ENCODE measurements at places on chromosomes 2 and 18.

DNA sequence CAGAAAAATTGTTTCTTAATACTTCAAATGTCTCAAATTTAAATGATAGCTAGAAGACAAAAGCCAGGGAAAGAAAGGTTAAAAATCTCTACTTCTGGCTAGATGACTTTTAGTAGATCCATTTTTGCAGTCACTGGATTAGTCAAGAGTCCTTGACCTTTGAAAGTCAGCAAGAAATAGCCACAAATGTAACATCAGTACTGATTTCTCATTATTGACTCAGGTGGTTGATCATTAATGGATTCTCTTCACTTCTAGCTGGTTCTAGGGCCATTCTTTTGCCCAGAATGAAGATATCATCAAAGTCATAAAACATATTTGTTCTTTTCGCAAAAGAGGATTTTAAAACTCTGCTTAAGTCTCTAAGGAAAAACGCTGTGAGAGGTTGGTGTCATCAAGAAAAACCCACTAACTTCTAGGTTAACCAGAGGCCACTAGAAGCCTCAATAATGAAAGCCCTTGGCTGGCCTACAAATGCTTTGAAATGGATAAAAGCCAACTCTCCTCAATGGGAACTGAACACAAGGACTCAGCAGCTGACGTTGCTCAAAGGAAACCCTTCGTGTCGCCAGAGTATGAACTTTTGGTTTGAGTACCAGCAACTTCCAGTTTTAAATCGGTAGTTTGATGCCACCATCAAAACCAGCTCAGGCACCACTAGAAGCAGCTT lies 66.3 kb downstream of the IRS1 start:
- no peak for DNase-seq

DNA sequence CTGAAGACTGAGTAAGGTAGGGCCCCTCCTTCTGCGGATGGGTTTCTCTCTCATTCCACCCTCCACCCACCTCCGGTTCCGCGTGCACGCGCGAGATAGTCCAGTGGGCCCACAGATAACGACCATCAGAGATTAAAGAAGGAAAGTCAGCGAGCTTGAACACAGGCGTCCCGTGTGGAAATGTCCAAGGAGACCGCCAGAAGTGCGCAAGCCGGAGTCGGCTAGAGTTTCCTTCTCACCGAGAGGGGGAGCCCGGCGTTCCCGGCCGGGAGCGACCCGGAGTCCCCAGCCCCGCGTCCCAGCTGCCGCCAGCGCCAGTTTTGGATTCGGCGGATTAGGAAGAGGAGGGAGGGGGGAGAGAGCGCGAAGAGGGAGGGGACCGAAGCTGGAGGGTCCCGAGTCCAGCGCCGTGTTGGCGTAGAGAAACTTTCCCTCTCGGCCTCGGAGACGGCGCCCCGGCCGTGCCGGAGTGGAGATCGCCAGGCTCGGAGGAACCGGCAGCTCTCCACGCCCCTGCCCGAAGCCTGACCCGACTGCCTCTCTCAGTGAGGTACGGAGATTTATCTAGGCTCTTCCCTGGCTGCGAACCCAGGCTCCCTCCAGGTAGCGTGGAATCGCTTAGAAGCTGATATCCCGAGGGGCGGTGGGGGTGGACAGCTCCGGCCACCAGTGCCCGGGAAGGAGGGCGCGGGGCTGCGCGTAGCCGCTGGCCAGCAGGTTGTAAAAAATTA lies at the start of gene GULP1:
Gene GULP1, plus strand, starts transcription at position 258 of the 731 bp plus-strand sequence. CDS start 185,829 bp downstream, outside the sequence.
- no peak for DNase-seq

DNA sequence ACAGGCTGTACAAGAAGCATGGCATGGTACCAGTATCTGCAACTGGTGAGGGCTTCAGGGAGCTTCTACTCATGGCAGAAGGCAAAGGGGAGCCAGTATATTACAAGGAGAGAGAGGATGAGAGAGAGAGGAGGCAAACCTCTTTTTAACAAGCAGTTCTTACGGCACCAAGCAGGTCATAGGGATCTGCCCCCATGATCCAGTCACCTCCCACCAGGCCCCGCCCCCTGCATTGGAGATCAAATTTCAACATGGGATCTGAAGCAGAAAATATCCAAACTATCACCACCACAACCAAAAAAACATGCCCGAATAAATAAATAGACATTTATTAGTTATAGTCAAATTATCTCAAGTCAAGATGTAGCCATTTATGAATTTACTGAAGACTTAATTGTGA lies 14.5 kb upstream of the SLC35F5 start:
- DNase-seq: no peak

GRCh38 chr2:241951920-241952319 lies 82.4 kb downstream of the RTP5 start:
- no peak for DNase-seq

- no peak for DNase-seq
Measured at GRCh38 chr18:39705362-39705761, 2139.8 kb upstream of the CELF4 start.

- DNase-seq: no peak
Measured at GRCh38 chr18:67218556-67218955, 298.0 kb downstream of the DSEL start.

- no peak for DNase-seq
Measured at GRCh38 chr18:32776561-32776960, 3.7 kb upstream of the KLHL14 start.

DNA sequence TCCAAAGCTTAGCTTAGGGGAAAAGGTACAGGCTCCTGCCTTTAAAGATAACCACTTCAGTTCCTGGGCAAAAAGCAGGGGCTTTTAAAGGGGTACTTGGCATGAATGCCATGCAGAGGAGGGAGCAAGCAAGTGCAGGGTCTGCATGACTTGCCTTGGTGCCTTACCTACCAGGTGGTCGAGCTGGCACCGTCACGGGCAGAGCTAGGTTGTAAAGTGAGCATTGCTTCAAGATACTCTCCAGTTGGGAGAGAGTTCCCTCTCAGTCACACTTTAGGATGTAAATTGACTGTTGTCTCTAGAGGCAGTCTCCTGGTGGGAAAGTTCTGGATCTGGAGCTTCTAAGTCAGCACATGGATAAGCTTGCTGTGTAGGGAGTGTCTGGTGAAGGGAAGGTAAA lies 58.6 kb upstream of the MCFD2 start:
- no peak for DNase-seq

- no peak for DNase-seq
Measured at GRCh38 chr2:174580951-174581350, 16.7 kb downstream of the WIPF1 start.

GRCh38 chr2:235541016-235541415 lies 47.2 kb downstream of the AGAP1 start:
- DNase-seq: no peak

- no peak for DNase-seq
Measured at GRCh38 chr18:65498605-65499004, 252.2 kb upstream of the CDH7 start.

- no peak for DNase-seq
Measured at GRCh38 chr18:77084688-77085035, 47.9 kb downstream of the MBP start.

DNA sequence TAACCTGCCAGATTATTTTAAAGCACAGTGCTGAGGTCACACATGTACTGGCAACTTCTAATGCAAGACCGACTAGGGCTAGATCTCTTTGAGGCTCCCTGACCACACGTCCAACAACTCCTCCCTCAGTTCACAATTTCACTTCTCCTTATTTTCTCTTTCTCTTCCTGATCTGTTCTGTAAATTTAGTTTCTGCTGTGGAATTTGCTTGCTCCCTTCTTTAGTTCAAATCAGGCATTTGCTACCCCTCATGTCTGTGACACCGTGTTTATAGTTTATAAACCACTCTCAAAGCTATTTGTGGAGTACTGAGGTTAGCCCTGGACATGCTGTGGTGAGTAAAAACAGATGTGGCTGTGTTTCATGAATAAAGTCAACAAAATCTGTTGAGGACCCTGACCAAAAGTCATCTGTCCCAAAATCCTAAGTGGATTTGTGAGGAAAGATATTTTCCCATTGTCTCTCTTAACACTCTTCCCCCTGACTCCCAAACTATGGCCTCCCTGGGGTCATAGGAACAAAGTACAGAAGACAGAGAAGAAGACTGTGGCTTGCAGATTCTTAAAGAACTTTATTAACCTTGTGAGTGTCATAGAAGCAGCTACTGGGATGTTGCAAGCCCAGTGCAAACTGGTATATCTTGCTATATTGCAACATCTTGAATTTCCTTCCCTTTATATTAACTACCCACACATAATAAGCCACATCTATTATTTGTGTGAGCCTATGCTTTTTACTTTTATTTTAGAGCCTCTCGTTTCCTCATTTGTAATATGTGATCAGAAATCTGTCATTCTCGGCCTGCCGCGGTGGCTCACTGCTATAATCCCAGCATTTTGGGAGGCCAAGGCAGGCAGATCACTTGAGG lies 3.5 kb upstream of the NAGK start:
- no peak for DNase-seq

GRCh38 chr18:54882318-54882717 lies 54.0 kb downstream of the RAB27B start:
- no peak for DNase-seq

DNA sequence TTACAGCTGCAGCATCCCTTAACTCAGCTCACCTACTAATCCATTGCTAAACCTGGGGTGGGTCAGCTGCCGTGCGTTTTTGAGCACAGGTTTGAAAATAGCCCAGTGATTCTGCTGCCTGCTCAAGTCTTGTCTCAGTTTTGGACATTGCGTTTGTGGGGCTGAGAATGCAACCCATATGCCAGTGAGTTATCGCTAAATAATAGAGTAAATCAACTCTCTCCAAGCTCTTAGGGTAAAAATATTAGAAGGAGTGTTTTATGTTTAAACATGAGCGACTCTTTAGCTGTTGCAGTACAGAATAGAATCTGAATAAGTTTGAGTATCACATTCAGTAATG lies 2.1 kb downstream of the TSHZ1 start:
- DNase-seq: no peak

- DNase-seq: no peak
Measured at GRCh38 chr2:224268441-224268840, 133.5 kb downstream of the FAM124B start.

Measured in activated T-helper 1 cell treated with anti-CD3 and anti-CD28 coated beads, Interleukin-12 subunit alpha, Interleukin-12 subunit beta, Interleukin-2, Interleukin-4 antibody, amounts not matched to agents 30 ng/mL and 10 ng/mL and 1 ng/mL, durations not matched to agents 14 hours and 24 hours and 36 hours (primary cell).